ENCODE measurements at places on chromosomes 1 and 21. TPM values are rescaled to one million over a fixed set of nuclear protein-coding genes. Genes with fewer than 3 reads are reported as not detected.

GRCh38 chr1:37945743-37946702 lies 830 bp downstream of the INPP5B start:
- peaks cover 25% of the 10 kb centered on the region for H3K4me1 ChIP-seq
- peak; percentile 89 for DNase-seq
- H3K4me3 ChIP-seq = peak overlapping the region; percentile 99
- H3K27ac ChIP-seq = peak overlapping the region; percentile 100

- H3K36me3 ChIP-seq = no peaks in the 10 kb centered on the region
- H3K4me1 ChIP-seq = no peaks in the 10 kb centered on the region
- H3K27ac ChIP-seq = no peak overlapping the region
- no peak for DNase-seq
These were observed 15.4 kb upstream of the KIAA0040 start for GRCh38 chr1:175207971-175208370.

DNA sequence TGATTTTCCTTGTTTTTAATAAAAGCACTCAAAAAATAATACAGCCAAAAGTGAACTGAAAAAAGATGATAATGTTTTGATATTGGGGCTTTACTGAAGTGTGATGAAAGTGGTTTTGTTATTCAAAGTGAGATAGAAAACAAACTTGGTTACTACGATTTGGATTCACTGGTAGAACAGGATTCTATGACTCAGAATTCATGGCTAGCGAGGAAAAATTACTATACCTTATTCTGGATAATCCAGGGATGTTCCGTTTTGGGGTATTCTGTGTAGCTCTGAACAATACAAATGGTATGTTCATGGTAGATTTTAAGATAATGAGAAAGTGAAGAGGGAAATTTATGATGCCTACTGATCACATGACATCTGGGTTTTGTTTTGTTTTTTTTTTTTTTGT lies 117.7 kb downstream of the NRDC start:
- no peak overlapping the region for H3K4me3 ChIP-seq
- H3K4me1 ChIP-seq = peaks cover 70% of the 10 kb centered on the region
- no peaks in the 10 kb centered on the region for H3K27me3 ChIP-seq
- peak overlapping the region; percentile 32 for H3K27ac ChIP-seq
- no peak for DNase-seq

DNA sequence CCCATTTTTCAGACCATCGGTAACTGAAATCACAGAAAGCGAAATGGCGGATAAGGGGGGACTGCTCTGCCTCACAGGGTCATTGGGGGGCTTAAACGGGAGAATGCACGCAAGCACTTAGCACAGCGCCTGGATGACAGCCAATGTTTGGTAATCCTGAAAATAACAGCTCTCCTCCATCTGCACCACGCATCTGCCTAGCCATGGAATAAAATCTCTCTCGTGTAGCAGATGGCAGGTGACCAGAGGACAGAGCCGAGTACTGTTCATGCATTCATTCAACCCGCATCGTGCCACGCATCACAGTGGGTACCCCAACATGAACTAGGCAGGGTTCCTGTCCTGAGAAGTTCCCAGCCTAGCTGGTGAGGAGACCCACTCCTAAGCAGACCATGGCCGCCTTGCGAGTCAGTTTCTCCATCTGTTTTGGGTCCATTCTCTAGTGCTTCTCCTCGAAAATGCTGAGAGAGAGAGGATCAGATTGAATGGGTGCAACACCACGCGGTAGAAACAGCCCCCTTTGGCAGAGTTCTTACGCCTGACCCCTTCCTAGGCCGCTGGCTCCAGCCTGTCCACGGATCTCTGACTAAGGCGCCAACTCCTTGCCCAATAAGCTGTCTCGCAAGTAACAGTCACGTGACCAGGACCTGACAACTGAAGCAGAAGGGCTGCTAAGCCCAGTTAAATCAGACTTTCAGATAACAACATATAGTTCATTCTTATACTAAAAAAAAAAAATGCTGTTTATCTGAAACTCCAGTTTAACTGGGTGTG lies 7.3 kb downstream of the SLC1A7 start:
- no peak for DNase-seq
- H3K27me3 ChIP-seq = no peaks in the 10 kb centered on the region
- peaks cover 4% of the 10 kb centered on the region for H3K36me3 ChIP-seq
- peak overlapping the region; percentile 90 for H3K27ac ChIP-seq
- no peak overlapping the region for H3K4me3 ChIP-seq
- peaks cover 23% of the 10 kb centered on the region for H3K4me1 ChIP-seq

DNA sequence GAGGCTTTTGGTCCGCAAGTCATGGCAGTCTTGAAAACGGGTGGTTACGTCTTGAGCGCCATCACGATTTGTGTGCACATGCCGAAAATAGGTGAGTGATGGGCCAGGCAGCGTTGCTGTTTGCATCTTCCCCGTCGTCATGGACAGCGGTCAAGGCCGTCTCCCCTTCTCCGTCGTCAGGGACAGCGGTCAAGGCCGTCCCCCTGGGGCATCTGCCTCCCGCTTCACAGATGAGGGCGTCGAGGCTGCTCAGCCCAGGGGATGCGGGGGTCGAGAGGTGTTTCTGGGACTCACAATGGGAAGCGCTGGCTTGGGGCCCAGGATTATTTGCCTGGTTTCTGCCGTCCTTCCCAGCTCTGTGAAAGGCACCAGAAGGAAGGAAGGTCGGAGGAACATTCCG lies 162.2 kb downstream of the PRDM16 start:
- no peak overlapping the region for H3K4me3 ChIP-seq
- H3K36me3 ChIP-seq = peaks cover 5% of the 10 kb centered on the region
- H3K27ac ChIP-seq = no peak overlapping the region
- no peak for DNase-seq

- H3K27me3 ChIP-seq = no peaks in the 10 kb centered on the region
- H3K36me3 ChIP-seq = peaks cover 9% of the 10 kb centered on the region
- peaks cover 33% of the 10 kb centered on the region for H3K4me1 ChIP-seq
- no peak overlapping the region for H3K4me3 ChIP-seq
These were observed 16.1 kb downstream of the H6PD start for GRCh38 chr1:9250411-9251381.

GRCh38 chr1:17744666-17745478 lies 10.3 kb upstream of the ACTL8 start:
- H3K4me1 ChIP-seq = no peaks in the 10 kb centered on the region
- no peak overlapping the region for H3K4me3 ChIP-seq
- peaks cover 2% of the 10 kb centered on the region for H3K36me3 ChIP-seq
- peaks cover 36% of the 10 kb centered on the region for H3K27me3 ChIP-seq

- DNase-seq = no peak
- H3K27me3 ChIP-seq = peaks cover 13% of the 10 kb centered on the region
- no peak overlapping the region for H3K27ac ChIP-seq
- no peaks in the 10 kb centered on the region for H3K4me1 ChIP-seq
- H3K36me3 ChIP-seq = no peaks in the 10 kb centered on the region
These were observed 698.0 kb downstream of the PTPRU start for GRCh38 chr1:29934255-29934772.

KRTAP12-2 gene
- not detected for total RNA-seq
